ENCODE measurements at places on chromosomes 5 and 9.
A peak's percentile ranks its signal among the peaks of the same experiment; 100 is the strongest.

- DNase-seq, result no peak
These were observed 2.3 kb upstream of the PAX5 start for GRCh38 chr9:37036371-37036775.

- no peak for DNase-seq
These were observed 113.5 kb downstream of the TSSK1B start for GRCh38 chr5:113321276-113321675.

- DNase-seq, result no peak
These were observed 549.0 kb upstream of the NUDT12 start for GRCh38 chr5:104111632-104112031.

GRCh38 chr5:158920736-158921135, 179.0 kb downstream of the EBF1 start:
- no peak for DNase-seq

DNA sequence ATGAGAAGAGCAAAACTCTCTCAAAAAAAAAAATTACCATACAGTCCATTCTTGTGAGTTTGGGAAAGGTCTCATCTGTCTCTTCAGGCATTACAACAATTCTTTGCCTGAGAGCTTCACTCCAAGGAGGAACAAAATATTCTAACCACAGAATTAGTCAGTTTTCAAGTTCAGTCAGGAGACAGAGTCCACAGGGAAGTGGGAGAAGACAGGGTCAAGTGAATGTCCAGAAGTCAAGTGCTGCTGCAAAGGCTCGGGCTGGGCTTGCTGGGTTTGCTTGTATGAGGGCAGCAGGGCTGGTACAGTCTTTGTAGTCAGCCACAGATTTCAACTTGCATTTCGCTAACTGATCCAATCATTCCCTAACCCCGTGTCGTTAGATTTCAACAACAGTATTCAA, 17.6 kb upstream of the HEXB start:
- DNase-seq, result no peak

- DNase-seq, result no peak
These were observed 116.6 kb downstream of the AOPEP start for GRCh38 chr9:94843134-94843533.

DNA sequence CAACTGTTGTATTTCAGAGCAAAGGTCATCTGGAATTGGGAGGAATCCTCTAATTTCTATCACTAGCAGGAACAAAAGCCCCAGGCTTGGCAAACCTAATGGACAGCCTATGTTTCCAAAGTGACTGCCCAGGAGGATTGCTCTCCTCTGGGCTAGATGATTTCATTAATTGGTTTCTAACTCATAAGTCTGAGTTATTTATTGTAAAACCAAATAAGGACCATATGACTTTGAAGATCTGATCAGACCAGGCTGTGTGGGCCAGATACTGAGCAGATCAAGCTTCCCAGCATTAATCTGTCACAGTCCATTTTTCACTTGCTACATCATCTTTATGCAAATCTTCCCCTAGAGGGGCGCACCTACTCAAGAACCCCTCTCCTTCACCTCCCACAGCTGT, 125.2 kb downstream of the PRDM6 start:
- DNase-seq, result no peak

DNA sequence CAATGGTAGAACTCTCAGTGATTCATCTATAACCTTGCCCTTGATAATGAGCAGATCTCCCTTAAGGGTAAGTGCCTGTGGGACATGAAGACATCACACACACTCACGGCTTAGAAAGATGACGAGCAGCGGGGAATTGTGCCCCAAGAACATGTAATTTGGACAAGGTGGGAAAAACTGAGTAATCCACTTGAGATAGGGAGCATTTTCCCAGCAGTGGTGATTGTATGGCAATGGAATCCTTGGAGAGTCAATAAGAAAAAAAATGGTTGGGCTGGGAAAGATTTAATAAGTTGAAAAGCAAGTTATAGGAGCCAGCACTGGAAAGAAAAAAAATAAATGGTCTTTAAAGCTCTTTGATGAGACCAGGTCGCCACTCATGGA, 193.1 kb downstream of the GLIS3 start:
- no peak for DNase-seq

DNA sequence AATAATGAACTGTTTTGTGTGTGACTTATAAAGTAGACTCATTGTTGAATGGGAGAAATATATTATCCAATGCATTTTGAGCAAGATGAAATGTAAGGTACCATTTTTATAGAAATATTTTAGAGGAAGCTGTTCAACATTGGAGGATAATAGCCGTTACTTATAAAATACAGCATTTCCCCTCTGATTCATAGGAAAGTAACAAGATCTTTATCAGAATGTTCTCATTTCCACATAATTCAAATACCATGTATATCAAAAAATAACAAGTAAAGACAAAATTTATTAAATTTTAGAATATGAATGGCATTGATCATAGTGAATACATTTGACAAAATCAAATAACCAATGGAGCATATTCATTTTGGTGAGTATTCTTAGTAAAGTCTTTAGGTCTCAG, 346.7 kb upstream of the PTGER4 start:
- DNase-seq, result no peak

GRCh38 chr5:75054134-75054930, 2.0 kb upstream of the GCNT4 start:
- DNase-seq, result no peak

- no peak for DNase-seq
These were observed 8.9 kb downstream of the SLC9A3 start for GRCh38 chr5:515273-515836.

DNA sequence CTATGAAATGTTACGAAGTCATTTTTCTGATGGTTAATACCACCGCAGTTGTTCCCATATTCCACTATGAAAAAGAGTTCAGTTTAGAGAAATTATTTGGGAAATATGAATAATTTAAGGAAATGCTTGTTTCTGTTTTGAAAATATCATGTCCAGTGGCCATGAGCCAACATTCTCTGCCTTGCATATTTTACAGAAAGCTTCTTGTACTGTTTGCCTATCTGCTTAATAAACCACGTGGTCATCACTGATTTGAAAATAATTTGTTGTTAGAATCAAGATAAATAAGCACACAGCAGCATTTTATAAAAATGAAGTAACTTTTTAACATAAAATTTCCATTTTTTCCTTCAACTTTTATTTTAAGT, 381.5 kb upstream of the CDH18 start:
- DNase-seq, result no peak

GRCh38 chr9:111456529-111456928, 27.7 kb downstream of the ECPAS start:
- no peak for DNase-seq

DNA sequence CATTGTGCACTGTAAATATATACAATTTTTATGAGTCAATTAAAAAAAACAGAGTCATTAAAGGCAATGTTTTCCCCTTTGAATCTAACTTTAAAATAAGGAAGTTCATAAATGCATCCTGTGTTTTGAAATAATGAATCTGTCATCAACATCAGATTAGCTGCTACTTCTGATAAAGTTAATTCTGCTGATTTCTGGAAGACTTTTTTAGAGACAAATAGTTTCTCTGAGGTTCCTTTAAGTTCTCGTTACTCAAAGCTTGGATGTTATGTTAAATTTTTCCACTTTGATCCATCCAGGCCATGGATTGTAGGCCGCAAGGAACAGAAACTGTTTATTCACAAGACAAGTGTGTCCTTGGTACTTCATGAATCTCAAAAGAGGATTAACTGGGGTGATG, 115.5 kb downstream of the CARTPT start:
- no peak for DNase-seq

DNA sequence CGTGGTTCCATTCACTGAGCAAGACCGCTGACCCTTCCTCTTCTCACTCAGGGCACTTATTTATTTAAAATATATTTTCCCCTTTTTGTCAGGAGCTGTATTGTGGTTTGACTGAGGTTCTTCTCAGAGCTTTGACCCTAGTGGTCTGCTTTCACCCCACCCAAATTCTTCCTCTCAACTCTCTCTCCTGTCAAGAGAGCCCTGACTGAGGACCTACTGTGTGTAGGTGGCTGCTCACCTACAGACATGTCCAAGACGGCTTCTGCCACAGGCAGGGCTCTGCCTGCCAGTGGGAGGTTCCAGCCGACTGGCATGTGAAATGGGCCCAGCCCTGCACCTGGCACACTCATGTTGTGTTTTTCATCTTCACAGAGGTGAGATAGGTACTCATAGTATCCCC, 5.2 kb downstream of the DCANP1 start:
- DNase-seq, result no peak

DNA sequence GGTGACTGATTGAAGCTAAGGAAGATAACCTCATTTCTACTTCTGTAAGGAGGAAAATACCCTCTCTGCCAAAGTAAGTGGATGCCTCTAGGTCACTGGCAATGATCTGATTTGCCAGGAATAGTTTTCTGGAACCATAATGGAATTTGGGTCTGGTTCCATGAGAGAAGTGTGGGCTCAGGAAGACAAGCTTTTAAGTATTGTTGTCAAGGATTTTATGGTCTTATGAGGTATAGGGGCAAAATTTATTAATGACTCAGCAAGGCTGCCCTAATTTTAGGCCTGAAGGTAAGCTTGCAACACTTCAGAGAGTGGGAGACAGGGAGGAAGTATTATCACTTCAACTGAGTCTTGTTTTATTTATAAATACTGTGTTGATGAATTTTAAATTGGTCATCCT, 322.6 kb upstream of the ACTBL2 start:
- no peak for DNase-seq

DNA sequence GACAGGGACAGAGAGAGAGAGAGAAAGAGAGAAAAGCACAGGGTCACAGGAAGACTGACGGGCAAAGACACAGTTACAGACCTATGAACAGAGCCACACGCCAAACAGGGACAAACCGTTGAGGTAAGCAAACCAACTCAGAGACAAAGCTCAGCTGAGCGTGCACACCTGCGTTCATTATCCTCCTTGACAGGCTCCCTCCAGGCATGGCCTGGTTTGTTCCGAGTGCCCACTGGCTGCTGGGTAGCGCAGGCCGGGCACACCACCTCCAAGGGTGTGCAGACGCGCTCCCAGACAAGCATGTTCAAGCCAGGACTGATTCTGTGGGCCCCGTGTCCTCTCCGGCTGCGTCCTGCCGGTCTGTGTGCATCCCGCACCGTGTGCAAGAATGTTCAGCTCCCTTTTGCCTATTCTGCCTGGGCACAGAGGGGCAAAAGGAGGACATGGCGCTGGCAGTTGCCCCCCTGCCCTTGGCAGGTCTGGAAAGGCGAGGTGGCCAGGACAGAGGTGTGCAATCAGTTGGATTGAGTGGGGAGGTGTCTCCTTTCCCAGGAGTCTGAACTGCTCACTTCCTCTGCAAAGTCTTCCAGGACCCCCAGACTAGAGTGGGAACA, 467 bp upstream of the SMIM32 start:
- no peak for DNase-seq

DNA sequence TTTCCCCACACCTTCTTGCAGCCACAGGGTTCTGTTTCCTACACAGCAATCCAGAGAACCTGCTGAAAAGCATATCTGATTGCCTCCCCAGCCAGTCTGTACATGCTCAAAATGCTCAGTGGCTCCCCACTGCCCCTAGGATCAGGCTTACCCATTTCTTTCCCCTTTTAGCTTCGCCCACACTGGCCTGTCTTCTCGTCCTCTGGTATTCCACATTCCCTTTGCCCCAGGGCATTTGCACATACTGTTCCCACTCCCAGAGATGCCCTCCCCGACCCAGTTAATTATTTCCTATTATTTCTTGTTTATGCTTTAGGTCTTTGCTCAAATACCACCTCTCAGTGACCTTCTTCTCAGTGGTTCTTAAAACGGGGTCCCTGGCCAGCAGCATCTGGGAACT, 6.7 kb upstream of the TSPAN17 start:
- no peak for DNase-seq

- no peak for DNase-seq
These were observed 51.9 kb downstream of the NEK6 start for GRCh38 chr9:124309667-124310084.

GRCh38 chr9:125620216-125620615, 86.8 kb downstream of the MAPKAP1 start:
- DNase-seq, result no peak

DNA sequence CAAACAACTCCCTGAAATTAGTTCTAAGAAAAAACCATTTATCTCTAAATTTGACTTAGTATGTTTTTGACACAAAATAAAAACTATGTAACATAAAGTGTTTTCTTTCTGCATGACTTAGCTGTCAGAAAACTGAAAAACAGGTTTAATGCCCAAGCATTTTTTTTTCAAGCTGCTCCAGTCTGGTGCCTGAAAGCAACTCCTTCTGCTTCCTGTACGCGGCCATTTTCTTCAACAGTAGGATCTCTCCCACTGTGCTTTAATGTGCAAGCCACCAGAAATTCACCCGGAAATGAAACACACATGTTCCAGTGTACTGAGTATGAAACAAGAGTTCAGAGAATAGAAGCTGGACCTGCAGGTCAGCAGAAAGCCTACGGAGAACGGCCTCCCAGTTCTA, 161.2 kb downstream of the MED27 start:
- no peak for DNase-seq

- DNase-seq, result peak; percentile 17
These were observed 97.1 kb downstream of the UNC13B start for GRCh38 chr9:35258660-35259474.

DNA sequence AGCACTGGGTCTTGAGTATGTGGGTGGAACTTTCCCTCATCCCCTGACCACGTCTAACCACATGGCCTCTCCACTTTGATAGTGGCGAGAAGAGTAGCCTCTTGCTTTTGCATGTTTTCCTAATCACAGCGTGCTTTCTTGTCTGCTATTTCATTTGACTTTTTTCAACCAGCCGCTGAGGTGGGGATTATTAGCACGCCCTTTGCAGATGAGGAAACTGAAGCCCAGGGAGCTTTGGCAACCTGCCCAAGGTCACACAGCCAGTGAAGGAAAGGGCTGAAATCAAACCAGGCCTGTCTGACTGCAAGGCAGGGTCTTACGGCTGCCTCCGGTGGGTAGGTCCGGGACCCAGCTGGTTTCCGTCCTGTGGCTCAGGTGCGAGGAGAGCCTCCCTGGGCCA, 106.5 kb upstream of the MSX2 start:
- DNase-seq, result no peak

DNA sequence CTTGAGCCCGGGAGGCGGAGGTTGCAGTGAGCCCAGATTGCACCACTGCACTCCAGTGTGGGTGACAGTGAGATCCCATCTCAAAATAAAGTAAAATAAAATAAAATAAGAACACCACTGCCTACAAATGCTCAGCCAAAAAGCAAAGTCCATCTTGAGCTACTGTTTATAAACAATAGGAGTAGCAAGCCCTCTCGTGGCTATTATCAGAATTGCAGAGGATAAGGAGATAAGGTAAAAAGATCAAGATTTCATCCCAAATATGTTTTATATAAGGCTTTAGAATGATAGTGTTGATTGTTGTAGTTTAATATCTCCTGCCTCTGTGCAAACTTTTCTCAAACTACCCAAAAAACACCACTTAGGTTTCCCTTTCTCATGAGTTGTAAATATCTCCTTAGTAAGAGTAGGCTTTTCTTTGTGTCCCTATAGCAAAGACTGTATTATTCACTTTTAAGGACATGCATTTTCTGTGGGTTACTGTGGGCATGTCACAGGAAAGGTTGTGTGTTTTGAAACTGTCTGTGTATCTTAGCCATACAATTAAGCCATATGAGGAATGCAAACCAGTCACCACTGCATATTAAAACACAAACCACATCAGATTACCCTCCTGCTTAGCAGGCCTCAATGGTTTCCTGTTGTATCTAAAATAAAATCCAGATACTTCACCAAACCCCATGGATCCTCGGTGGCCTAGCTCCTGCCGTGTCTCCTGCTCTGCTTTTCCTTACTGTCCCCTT, 31.8 kb upstream of the CKS2 start:
- DNase-seq, result peak; percentile 46
